ENCODE measurements at places on chromosomes 13 and 19.

DNA sequence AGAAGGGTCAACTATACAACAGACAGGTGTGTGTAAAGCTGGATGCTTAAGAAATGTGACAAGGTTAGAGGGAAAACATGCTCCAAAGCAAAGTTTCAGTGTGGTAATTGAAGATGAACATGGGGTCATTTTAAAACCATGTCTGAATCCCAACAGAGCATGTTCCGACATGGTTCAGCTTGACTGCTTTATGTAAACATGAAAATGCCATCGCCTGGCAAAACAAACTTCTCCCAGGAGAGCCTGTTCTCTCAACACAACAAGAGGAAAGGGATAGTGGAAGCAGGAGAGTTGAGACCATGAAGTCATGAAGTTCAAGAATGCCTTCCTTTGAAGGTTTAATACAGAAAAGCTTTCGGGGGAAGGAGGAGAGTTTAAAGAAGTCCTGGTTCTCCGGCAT, 85.8 kb downstream of the EPSTI1 start:
- DNase-seq, result no peak

GRCh38 chr13:41610404-41610803, 153.1 kb downstream of the RGCC start:
- no peak for DNase-seq

DNA sequence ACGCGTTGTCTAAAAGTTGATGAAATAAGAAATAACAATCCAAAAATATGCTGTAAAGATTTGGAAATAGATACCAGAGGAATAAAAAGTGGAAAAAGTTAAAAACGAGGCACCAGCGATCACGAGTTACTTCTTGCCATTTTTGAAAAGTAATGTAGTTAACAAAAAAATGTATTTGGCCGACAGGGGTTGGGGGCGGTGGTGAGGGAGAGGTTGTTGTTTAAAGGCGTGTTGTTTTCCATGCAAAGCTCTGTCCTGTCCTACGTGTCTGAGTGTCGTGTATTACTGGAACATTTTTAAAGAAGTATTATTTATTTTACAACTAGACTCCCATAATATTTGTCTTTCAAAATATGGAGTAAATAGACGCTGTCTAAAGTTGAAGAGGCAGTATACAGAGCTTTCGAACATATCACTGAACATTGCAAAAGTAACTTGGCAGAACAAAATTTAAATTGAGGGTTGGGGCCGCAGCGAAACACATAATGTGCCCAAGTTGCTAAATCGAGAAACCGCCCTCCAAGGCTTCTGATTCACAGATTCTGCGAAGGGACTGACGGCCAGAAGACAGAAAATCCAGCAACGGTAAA, 823 bp downstream of the FBXO17 start:
- no peak for DNase-seq

GRCh38 chr19:18117692-18118378, 20.3 kb downstream of the MAST3 start:
- DNase-seq, result peak; percentile 96

DNA sequence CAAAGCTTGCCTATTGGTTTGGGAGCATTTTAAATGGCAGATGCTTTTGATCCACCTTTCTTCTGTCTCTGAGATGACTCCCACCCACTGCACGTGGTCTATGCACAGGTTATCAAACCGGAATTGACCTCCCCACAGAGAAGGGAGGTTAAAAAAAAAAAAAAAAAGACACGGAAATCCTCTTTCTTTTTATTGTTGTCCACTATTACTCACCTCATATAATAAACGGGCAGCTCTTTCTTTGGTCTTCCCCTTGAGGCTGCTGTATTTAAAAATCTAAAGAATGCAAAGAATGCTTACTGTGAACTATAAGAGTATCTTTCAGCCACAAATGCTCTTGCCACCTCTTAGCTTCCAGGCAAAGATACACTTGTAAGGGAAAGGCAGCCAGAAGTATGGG, 329.7 kb downstream of the NDFIP2 start:
- DNase-seq, result no peak

DNA sequence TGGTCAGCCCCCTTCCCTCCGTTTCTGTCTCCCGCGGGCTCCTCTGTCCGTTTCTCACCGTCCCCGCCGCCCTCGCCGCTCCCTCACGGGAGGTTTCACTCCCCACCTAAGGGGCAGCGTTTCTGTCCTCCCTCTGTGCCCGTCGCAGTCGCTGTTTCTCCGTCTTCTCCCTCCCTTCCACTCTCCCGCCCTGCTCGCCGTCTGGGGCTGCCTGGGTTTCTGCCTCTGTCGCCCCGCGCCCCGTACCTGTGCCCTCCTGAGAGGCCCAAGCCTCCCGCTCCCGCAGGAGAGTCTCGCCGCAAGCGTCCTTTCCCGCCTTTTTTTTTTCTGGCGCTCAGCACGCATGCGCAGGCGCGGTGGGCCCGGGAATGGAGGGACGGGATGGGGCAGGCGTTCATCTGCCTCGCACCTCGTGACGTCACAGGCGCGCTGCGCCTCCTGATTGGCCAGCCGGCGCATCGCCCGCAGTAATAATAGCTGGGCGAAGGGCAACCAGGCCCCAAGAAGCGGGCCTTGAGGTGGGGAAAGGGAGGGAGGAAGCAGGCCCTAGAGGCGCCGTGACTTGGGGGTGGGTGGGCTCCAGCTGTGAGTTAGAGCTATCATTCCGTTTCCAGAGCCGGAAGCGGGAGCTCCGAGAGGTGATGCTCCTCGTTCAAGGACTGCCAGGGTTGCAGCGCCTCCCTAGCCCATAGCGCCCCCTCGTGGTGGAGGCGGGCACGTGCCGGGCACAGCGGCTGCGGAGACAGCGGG, 15.4 kb downstream of the SSC5D start:
- DNase-seq, result peak; percentile 92

GRCh38 chr13:89923736-89924135, 1423.8 kb upstream of the MIR17HG start:
- no peak for DNase-seq

DNA sequence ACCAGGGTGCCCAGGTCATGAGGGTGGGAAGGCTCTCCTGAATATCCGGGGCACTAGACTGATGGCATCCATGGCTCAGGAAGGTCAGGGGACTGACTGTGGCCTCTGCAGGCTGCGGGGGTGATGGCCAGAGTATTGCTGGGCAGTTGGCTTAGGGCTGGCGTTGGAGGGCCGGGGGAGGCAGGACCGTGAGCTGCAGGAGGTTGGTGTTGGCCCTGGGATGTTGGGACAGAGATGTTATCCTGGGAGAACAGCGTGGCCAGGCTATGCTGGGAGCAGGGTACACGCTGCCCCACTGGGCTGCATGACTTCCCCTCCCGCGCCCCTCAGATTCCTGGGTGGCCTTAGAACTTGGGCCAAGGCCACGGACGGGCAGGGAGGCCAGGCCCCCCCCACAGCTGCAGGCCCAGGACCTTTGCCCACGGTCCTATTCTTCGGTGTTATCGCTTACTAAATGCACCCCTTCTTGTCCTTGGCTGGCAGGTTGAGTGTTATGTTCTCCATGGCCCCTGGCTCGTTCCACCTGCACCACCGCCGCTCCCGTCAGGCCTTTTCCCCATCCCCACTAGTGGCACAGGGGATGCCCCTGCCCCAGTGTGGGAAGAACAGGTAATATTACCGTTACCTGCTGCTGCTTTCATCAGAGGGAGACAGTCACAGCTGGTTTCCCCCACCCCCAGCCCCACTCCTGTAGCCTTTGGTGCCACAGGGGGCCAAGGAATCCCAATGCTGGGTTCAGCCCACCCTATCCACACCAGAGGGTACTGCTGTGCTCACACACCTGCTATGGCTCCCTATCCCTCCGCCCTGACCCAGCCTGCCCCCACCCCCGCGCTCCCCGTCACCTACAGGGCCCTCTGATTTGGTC, 3.2 kb upstream of the ISYNA1 start:
- DNase-seq, result no peak

GRCh38 chr19:11639245-11639601, 41.9 kb downstream of the ZNF627 start:
- no peak for DNase-seq

GRCh38 chr13:73136776-73137175, 78.0 kb downstream of the KLF5 start:
- no peak for DNase-seq

DNA sequence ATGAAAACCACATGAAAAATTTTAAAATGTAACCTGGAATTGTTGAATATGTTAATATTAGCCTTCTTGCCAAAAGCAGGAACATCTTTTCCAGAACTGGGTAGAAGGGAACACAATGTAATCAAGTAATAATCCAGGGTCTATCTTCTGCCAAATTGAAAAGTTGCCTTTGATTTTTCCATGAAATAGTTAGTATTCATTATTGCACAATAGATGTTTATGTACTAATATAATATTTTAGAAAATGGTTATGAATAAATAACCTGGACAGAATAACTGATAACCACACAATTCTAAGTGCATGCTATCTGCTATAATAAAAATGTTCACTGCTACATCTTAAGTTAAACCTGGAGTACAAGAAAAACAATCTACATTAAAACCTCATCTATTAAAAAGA, 802.3 kb downstream of the LIG4 start:
- DNase-seq, result no peak

DNA sequence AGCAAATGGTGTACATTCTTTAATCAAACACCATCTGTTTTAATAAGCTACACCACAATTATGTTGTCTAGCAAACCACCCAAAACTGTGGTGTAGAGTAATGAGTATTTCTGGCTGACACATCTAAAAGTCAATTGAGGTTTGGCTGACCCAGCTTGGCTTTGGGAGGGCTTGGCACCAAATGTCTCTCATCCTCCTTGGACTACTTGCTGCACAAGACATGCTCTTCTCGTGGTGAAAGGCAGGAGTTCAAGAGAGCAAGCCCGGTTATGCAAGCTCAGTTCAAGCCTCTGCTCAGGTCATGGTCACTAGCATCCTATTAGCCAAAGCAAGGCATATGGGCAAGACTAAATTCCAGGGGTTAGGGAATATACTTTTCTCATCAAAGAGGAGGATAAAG, 37.1 kb downstream of the LACC1 start:
- DNase-seq, result no peak

DNA sequence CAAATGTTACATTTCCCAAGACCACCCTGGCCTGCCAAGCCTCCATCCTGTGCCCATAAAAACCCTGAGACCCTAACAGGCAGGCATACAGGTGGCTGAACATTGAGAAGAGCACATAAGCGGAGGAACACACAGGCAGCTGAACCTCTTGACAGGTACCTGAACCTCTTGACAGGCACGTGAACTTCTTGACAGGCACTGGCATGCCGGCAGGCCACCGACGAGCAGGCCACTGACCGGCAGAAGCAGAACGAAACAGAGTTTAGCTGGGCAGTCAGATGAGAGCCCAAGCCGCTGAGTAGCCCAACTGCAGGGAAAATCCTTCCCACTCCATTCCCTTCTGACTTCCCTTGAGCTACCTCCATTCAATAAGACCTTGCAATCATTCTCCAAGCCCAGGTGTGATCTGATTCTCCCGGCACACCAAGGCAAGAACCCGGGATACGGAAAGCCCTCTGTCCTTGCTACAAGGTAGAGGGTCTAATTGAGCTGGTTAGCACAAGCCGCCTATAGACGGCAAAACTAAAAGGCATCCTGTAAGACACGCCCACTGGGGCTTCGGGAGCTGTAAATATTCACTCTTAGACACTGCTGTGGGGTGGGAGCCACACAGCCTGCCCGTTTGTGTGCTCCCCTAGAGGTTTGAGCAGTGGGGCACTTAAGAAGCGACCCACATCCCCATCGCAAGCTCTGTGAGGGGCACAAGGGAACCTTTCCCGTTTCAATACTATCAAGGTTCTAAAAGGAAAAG, 2613.9 kb upstream of the PCDH20 start:
- no peak for DNase-seq

DNA sequence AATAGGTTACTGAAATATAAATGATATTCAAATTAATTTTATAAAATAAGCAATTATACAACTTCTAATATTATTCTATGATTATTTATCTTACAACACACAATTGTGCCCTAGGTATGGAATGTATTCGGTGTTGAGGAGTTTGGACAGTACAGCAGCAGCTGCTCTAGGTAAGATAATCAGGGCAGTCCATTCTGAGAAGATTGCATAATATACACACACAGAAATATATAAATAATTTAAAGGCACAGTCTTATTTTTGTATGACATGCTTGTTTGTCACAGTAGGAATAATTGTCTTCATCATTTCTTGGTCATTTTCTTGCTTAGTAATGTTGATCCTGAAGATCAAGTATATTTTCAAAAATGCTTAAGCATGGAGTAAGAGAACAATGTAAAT, 849.4 kb upstream of the MIR17HG start:
- DNase-seq, result no peak

DNA sequence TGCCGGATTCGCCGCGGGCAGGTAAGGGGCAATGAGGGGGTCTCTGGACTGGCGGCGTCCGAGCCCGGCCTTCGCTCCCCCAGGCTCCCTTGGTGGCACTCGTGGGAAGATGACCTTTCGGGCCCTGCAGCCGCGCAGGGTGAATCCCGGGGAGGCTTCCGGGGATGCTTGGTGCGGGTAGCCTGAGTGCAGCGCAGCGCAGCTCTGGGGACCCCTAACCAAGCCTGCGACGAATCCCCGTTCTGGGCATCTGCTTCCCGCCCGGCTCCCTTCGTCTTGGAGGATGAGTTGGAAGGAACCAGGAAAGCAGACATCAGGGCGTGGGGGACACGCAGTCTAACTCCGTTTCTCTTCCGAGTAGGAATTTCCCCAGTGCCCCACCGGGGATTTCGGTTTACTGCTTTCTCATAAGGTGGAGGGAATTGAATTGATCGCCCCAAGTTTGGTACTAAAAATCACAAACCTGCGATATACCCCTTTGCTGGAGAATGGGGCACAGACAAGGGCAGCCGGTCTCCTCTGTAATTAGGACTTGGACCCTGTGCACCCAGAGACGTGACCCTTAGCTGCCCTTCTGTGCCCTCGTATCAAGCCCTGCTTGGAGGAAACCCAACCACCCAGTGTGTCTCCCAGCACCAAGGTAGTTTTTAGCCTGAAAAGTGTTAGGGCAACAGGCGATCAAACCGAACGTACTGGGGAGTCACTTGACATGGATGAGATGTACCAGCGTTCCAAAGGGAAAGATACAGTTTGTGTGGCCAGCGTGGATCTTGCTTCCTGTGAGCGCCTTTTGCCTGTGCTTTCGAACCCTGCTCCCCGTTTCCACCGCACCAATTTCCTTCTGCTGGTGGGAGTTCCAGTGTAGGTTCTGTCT, 1.0 kb downstream of the GPC5 start:
- DNase-seq, result peak; percentile 43

GRCh38 chr13:74825938-74826246, 656.1 kb downstream of the TBC1D4 start:
- no peak for DNase-seq

GRCh38 chr13:31814536-31814935, 75.2 kb downstream of the RXFP2 start:
- no peak for DNase-seq

GRCh38 chr13:46796129-46796514, 839 bp downstream of the ESD start:
- DNase-seq, result no peak

DNA sequence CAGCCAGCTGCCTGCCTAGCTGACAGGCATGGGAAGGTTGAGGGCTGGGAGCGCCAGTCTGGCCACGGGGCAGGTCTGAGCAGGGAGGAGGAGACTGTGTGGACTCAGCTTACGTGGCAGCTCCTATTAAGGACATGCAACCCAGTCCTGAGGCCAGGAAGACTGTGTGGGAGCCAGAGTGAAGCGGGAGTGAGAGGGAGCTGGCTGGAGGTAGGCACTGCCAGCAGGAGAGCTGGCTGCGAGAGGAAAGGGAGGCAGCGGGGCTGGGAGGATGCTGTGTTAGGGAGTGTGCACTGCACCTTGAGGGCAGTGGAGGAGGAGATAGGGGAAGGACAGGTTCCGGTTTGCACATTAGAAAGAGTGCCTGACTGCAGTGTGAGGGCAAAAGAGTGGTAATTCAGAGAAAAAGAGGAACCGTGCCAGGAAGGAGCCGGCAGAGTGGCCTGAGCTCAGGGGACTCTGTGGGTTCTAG, 99.2 kb downstream of the SLC7A1 start:
- DNase-seq, result no peak

GRCh38 chr13:46526100-46526735, 26.8 kb upstream of the LRCH1 start:
- no peak for DNase-seq

Data from mucosa of descending colon (tissue), 3 donors.